ENCODE measurements at places on chromosomes 11 and 22.
A peak's percentile ranks its signal among the peaks of the same experiment; 100 is the strongest.

DNA sequence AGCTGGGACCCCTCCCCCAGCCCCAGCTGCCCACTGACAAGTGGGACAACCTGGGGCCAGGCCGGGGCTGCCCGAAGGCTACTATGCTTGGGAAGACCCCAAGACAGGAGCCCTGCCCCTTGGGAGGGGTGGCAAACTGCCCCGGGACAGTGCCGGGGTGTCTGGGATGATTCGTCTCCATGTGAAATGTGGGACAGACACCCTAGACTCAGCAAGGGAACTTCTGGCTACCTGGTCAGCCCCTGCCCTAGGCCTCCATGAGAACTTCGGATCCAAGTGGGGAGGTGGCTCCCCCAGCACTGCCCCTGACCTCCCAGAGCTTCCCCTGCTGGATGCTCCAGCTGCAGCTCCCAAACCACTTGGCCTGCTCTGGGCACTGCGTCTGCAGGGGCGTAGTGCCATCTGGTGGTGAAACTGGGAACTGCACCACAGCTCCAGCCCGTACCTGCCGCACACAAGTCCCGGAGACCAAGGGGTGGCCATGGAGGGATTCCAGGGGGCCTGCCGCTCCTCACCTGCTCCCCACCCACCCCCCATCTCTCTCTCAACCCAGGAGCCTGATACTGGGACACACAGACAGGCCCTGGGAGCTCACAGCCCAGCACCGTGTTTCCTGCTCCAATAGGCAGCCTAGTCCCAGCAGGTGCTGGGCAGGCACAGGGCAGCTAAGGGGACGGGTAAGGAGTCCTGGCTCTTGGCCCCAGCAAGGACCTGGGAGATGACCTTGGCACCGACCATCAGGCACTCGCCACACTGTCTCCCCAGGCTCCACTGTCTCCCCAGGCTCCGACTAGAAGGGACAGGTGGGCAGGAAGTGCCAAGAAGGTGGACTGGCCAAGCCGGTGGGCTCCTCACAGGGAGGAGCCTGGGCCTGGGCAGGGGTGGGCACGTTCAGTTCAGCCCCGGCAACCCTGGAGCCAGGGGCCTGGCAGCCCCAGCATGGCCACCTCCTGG, 194.1 kb downstream of the IGLL1 start:
- no peak for DNase-seq

- DNase-seq, result no peak
These were observed 9.9 kb upstream of the CACNG2 start for GRCh38 chr22:36713436-36713835.

GRCh38 chr11:9787981-9788521, 124.2 kb downstream of the SWAP70 start:
- DNase-seq, result peak; percentile 55

GRCh38 chr11:64083398-64084080, 47.8 kb downstream of the FLRT1 start:
- DNase-seq, result no peak

DNA sequence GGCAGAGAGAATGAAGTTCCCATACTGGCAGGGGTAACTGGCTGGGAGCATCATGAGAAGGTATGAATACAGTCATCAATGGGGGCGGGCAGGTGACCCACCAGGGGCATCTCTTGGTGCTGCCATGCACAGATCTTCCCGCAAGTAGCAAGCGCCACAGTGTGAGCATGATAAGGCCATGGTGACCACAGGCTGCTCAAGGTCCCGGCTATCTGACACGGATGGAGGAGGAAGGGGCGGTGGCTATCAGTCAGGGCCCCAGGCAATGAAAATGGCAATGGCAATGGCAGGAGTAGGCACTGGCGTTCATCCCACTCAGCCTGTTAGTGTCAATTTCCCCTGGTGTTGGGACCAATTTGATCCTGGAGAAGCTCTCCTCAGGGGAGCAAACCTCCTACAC, 21.6 kb downstream of the ASCL2 start:
- no peak for DNase-seq

DNA sequence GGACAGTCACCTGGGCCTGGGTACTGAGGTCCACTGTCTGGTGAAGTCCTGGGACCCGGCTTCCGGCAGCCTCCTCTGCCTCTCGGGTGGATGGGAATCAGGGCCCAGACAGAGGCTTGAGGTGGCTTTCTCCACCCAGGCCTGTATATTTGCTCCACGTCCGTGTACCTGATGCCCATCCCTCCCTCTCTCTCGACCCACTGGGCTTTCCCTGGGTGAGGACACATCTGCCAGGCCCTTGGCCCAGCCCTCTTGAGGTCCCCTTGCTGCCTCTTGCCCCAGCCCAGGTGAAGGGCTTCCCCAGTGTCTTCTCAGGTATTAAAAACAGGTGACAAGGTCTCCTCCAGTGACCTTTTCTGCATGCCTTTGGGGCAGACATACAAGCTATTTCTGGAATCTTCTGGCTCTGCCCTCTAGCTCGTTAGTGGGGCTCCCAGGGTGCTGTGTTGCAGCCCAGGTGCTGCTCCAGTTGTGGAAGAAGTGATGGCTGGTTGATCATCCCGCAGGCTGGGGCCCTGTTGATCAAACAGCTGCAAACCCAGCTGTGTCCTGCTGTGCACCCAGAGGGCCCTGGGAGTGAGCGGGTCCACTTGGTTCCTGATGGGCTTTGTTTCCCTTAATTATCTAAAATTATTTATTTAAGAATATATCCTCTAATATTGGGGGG, 25.5 kb upstream of the ACR start:
- no peak for DNase-seq

DNA sequence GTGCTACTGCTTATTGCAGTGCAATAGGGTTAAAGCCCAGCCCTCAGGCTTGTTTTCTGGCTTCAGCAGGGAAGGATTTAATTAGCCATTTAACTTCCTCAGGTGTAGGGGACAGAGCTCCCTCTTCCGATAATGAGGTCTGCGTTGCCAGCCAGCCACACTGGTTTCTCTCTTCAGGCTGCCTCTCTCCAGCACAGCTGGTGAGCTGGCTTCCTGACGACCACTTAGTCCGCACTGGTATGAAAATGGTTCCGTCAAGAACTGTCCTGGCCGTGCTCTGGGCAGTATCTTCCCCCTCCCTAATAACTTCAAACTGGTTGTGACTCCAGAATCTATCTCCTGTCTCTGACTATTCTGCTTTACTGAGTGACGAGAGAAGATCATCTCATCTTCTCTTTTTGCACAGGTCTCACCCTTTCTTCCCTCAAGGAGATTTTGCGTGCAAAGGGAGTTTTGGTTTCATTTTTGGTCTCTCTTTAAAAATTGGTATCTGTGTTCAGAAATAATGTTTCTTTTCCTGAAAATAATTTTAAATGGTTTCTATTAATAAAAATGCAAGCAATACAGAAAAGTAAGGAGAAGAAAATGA, 49.2 kb downstream of the CNTN5 start:
- no peak for DNase-seq

- peak; percentile 72 for DNase-seq
These were observed 30.1 kb upstream of the HMOX1 start for GRCh38 chr22:35350539-35351503.

- DNase-seq, result no peak
These were observed 61.8 kb downstream of the SLC22A12 start for GRCh38 chr11:64652586-64653387.

DNA sequence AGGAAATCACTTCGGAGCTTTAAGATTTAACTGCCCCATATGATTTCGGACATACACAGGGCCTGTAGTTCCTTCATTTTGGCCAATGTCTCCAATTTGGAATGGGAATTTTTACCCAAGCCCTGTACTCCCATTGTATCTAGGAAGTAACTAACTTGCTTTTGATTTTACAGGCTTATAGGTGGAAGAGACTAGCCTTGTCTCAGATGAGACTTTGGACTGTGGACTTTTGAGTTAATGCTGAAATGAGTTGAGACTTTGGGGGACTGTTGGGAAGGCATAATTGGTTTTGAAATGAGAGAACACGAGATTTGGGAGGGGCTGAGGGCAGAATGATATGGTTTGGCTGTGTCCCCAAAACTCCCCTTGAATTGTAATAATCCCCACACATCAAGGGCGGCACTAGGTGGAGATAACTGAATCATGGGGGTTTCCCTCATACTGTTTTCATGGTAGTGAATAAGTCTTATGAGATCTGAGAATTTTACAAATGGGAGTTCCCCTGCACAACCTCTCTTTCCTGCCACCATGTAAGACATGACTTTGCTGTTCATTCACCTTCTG, 130.5 kb downstream of the LARGE1 start:
- no peak for DNase-seq

GRCh38 chr11:109425554-109425953, 3.6 kb downstream of the C11orf87 start:
- DNase-seq, result no peak

DNA sequence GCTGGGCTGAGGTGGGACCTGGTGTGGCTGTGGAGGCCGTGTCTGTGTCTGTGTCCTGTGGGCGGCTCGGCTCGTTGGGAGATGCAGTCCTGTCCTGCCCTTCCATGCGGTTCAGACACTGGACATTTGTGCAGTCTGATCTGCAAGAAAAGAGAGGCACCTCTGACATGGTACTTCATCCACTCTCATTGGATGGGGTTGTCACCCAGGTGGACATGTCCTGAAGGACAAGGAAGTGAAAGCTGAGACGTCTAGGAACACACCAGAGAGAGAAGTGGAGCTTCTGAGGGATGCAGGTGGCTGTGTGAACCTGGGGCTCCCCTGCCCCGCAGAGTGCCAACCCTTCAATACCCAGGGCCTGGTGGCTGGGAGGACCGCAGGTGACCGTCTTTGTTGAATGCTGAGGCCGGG, 18.4 kb downstream of the TBX1 start:
- no peak for DNase-seq

DNA sequence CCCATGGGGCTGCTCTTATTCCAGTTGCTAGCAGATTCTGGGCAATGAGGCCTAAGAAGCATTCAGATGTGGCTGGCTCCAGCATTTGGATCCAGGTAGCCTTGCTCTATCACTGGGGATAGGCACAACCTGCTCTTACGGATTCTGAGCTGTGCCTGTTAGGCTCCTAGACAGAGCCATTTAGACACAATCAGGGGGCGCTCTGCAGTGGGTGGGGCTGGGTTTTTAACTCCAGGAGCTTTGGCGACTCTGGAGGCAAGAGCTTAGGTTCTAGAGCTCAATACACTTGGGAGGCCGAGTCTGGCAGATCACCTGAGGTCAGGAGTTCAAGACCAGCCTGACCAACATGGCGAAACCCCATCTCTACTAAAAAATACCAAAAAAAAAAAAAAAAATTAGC, 32.0 kb downstream of the KCNC1 start:
- DNase-seq, result no peak

GRCh38 chr11:69950621-69951020, 127.5 kb upstream of the ANO1 start:
- no peak for DNase-seq

GRCh38 chr11:125941619-125942611, 3.9 kb upstream of the VSIG10L2 start:
- DNase-seq, result no peak

DNA sequence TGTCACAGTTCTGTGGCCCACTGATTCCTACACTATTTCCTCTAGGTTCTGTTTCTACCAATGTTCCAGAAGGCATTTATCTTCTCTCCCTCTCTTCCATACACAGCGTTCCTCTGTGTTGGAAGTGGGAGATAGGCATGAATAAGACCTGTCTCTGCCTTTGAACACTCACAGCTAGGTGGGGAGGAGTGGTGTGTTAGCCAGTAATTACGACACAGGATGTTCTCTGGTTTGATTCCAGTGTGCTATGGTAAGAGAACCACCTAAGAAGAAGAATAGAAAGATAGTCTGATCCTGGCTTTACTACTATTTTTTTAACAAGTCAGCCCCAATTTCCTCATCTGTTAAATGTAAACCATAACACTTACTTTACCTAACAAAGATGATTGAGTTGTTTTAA, 200.2 kb upstream of the MTMR2 start:
- DNase-seq, result no peak

DNA sequence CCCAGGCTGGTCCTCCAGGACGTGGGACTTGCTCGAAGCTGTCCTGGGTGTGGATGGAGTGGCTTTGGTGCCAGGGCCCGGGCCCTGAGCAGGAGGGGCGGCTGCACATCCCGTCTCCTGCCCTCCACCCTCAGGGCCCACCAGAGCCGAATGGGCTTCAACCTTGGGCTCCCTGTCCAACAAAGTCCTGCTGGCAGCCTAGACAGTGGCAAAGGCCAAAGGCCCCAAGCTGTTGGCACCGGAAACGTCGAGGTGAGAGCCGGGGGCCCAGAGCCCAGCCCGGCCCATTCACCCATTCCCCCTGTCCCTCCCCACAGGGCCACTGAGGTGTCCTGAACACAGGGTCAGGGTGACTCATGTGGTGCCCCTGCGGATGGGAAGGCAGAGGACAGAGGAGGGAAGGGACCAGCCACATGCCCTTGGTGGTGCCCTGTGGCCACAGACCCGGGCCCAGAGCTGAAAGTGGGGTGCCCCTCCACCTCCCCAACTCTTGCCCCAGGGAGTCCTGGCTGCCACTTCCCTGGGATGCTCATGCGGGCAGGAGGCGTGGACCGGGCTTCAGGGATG, 9.1 kb downstream of the TSPAN32 start:
- DNase-seq, result no peak

GRCh38 chr11:80041136-80042000, 600.5 kb upstream of the TENM4 start:
- DNase-seq, result no peak

GRCh38 chr11:2520736-2521035, 75.9 kb downstream of the KCNQ1 start:
- no peak for DNase-seq

DNA sequence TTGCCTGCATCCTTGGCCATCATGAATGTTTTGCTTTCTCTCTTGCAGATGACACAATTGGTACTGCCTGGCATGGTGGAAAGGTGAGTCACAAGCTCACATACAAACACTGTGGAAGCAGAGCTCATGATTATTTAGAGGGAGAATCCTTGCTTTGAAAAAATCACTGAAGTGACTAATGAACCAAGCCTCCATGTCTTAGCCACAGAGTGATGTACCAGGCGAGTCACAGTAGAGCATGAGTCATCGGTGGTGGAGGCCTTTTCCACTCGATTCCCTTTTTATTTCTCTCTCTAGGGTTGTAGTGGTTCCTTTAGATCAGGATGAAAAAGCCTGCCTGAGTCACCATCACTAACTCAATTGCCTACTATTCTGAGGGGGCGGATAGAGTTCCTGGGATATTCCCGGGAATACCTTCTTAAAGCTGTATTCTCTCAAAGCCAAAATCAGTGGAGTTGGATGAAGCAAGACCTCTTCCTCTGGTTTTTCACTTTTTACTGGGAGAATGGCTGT, 49.6 kb upstream of the ALKBH3 start:
- DNase-seq, result peak; percentile 96

GRCh38 chr22:41355895-41356294, 25.8 kb upstream of the TEF start:
- no peak for DNase-seq

DNA sequence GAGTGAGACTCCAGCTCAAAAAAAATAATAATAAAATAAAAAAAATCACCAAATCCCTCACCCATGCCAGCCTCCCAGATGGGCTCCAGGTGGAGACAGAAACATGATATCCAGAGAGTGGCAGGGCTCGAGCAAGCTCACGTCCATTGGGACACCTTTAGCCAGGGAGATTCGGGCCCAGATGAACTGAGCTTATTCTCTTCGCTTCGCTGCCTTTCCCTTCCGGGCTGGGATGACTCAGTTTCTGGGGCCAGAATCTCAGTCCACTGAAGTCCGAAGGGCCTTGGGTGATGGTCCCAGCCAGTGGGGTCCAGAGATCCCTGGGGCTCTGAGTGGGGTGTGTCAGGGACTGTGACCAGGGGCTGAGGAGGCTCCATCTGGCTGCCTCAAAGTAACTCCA, 23.0 kb upstream of the MYEOV start:
- DNase-seq, result no peak
